ENCODE measurements at places on chromosomes 7 and 10.
A peak's percentile ranks its signal among the peaks of the same experiment; 100 is the strongest.

- DNase-seq: no peak
These were observed 5.2 kb downstream of the SEMA3E start for GRCh38 chr7:83643739-83644138.

DNA sequence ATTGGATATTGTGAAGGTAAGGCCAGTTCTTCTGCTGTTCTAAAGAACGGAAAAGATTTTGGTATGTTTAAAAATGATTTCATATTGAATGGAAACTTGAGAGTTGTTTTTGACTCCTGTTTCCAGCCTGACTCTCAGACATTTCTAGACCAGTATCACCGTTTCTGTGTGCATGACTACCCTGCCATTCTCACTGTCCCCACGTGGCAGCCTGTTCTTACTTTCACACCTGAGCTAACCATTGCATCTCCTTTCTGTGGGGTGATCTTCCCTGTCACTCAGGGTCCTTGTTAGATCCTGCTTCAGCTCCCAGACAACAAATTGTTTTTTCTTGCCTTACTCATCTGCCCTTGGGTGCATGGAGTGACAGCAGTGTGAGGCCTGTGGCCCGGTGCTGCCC lies 38.9 kb downstream of the GLRX3 start:
- DNase-seq: no peak

DNA sequence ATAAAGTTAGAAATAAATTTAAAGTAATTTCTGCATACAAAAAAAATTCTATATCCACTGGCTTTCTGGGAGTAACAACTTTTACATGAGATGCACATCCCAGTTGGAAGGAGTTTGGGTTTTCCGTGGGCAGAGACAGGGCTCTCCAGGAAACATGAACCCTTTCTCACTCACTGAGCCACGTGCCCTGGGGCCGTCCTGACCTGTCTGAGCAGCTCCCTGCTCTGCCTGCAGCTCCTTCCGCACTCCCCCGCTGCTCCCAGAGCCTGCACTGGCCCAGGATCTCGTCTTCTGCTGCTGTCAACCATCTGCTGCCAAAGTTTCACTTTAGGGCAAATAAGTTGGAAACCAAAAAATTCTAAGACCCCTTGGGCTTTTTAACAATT lies 169.1 kb downstream of the DIP2C start:
- no peak for DNase-seq

GRCh38 chr7:128963327-128963757 lies 25.6 kb downstream of the IRF5 start:
- DNase-seq: peak; percentile 1

- no peak for DNase-seq
These were observed 74.4 kb downstream of the CFAP58 start for GRCh38 chr10:104427989-104428388.

- DNase-seq: no peak
These were observed 285.7 kb downstream of the NXPH1 start for GRCh38 chr7:8719102-8719501.

GRCh38 chr7:143323653-143324052 lies 7.7 kb downstream of the CLCN1 start:
- no peak for DNase-seq

DNA sequence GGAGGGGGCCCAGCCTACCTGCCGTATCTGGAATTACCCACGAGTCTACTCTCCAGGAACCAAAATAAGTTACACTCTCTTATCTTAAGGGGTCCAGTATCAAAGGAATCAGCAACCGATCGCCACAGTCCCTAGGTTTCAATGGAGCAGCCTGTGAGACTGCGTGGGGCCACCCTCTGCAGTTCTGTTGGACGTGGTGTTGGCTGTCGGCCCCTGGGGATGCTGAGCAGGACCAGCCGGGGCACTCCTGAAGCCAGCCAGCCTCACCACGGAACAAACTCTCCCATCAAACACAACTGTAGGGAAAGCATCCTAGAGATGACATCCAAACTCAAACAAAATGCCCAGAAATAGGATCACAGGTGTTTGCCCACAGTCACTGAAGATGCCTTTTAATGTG lies 25.5 kb upstream of the ABLIM1 start:
- DNase-seq: no peak

GRCh38 chr10:80506189-80506575 lies 31.5 kb upstream of the SH2D4B start:
- no peak for DNase-seq
